ENCODE measurements at places on chromosomes 4 and X.

- DNase-seq, result no peak
Measured at GRCh38 chr4:80461412-80461811, 125.9 kb downstream of the CFAP299 start.

DNA sequence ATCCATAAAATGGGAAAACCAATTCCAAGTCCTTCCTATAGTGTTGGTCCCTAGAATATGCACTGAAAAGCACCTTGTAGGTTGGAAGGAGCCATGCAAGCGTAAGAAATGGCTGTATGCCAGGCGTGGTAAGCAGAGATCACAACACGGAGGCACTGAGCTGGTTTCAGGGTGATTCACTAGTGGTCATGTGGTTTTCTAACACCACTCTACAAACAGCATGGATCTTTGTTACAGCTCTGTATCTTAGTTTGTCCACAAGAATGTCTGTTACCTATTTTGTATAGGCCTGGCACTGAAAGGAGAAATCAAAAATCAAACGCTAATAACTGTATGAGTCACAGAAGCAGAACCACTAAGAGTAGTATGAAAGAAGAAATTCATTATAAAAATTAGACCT is 71.9 kb downstream of the MAGEB17 start:
- no peak for DNase-seq

DNA sequence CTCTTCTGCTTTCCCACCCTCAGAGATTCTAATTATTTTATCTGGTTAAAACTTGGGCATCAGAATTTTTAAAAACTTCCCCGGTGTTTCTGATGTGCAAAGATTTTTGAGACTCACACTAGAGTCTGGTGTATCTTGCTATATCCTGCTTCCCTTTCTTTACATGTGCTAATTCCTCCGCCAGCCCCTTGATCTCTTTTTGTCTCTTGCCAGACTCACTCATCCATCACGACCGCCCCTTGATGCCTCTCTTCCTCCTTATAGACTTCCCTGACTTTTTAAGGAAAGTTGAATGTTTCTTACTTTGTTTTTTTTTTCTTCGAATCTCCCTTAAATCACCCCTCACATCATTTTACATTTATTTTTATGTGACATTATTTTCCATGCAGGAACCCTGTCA is 274.9 kb upstream of the PITX2 start:
- DNase-seq, result no peak

DNA sequence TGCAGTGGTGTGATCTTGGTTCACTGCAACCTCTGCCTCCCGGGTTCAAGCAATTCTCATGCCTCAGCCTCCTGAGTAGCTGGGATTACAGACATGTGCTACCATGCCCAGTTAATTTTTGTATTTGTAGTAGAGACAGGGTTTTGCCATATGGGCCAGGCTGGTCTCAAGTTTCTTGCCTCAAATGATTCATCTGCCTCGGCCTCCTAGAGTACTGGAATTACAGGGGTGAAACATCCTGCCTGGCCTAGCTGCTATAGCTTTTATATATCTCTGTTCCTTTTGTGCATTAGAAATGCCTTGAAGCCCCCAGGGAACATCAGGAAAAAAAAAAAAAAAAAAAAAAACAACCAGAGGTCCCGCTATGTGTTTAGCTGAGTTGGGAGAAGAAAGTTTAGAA is 34.8 kb downstream of the UBE2K start:
- no peak for DNase-seq

DNA sequence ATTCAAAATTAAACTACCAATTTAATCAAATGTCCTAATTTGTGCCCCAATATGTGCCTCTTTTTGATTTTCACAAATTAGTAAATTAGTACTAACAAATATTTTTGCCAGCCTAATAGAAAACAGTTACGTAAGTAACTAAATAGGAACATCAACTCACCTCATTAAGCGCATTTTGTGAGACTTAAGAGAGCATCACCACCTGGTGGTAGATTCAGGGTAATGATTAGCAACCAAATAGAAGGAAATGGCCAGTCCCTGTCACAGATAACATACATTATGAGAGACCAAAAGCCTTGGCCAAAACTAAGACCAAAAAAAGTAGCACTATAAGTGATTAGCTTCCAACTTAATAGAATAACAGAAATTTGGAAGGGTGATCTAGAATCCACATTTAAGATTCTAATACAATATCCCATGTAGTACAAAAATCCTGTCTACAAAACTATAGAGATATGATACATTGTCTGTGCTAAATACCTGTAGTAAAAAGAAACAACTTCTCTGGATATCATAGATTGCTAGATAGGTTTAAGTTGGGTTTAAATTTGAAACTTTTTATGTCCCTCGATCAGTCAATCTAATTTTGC is 46.7 kb downstream of the C4orf46 start:
- no peak for DNase-seq

- DNase-seq, result no peak
Measured at GRCh38 chrX:9676306-9676705, 89.3 kb downstream of the GPR143 start.

Measured in NCI-H187 (cell line).